ENCODE measurements at places on chromosomes 12 and 14. TPM values are rescaled to one million over a fixed set of nuclear protein-coding genes. Genes with fewer than 3 reads are reported as not detected.

GRCh38 chr14:29643433-29644211 lies 284.0 kb downstream of the PRKD1 start:
- DNase-seq = peak; percentile 41

DNA sequence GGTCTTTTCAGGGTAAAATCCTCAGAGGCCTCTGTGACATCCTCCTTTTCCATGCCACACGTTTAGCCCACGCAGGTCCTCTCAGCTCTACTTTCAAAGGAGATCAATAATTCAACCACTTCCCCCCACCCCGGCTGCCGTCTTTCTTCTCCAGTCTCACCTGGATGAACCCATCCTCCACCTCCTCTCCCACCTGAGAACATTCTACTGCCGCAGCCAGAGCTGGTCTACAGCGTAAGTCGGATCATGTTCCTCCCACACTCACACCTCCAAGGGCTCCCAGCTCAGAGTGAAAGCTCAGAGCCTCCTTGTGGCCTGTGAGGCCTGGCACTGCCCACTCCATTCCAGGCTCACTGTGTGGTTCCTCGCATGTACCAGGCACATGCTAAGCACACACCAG lies 246.6 kb downstream of the CHST11 start:
- DNase-seq = no peak

The GARIN6 gene
- total RNA-seq = not detected

- peak; percentile 79 for DNase-seq
These were observed 69.8 kb upstream of the CLMN start for GRCh38 chr14:95389471-95390011.

The MGP gene
- total RNA-seq = 500 TPM
